ENCODE measurements at places on chromosomes 2 and 18.
A peak's percentile ranks its signal among the peaks of the same experiment; 100 is the strongest.

- no peak for DNase-seq
Observed at GRCh38 chr2:105274046-105274445, 32.5 kb downstream of the GPR45 start.

DNA sequence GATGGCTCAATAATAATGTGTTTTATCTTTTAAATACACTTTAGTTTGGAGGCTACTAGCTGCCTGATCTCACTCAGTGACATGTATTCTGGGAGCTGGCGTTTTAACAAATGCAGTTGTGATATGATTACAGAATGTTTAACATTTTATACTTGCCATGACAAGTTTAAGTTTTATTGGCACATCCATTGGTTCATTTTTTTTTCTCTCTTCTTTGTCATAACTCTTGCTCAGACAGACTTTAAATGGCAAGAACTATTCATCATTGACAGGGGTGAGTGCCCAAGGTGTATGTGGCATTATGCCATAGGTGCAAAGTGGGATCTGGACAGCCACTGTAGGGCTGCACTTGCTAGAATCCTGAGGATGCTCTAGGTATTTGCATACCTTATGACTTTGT is 72.1 kb upstream of the MYL1 start:
- DNase-seq = no peak

GRCh38 chr2:26064846-26065245 is 31.0 kb downstream of the RAB10 start:
- no peak for DNase-seq

DNA sequence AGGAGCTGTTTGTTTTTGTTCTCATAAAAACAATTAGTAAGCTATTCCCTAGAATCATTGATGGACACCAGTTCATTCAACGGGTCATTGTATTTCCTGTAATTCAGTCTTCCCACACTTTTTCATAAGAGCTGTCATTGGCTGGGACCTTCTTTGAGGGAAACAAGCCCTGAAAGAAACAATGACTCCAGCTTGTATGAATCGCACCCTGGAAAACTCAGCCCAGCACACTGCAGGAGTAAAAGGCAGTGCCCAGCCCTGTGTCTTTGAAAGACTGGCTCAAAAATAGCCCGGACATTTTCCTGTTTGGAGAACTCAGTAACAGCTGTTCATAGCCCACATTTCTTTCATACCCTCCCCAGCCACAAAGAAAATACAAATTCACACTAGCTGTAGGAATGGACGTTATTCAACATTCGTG is 81.5 kb downstream of the NCKAP5 start:
- DNase-seq = no peak

DNA sequence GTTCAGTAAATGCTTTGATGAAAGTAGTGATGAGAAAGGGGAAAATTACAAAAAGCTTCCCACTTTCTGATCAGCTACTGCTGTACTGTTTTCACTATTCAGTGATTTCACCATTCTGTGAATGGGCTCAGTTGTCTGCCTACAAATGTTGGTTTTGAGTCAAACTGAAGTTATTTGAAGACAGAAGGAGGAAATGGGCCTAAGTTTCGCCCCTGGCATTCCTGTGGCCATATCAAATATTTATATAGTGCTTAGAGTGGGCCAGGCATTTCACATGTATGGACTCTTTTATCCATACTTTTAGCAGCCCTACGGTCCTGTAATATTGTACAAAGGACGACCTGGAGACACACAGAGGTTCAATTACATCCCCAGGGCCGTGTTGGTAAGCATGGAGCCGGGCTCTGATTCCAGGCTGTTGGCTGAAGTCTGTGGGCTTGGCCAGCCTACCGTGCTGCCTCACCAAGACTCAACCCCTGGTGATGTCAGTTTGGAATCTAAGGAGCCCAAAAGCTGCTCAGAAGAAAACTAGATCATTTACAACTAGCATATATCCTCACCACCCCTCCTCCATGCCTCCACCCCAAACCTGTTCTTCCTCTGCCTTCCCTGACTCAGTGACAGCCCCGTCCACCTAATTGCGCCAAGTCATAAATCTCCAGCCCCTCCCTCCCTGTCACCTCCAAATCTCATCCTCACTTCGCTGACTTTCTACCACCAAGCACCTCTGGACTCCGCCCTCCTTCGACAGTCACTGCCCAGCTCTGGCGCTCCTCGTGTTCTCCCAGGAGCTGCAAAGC is 10.1 kb upstream of the GRHL1 start:
- DNase-seq = peak; percentile 37

GRCh38 chr2:140814141-140814540 is 1316.7 kb downstream of the LRP1B start:
- DNase-seq = no peak

DNA sequence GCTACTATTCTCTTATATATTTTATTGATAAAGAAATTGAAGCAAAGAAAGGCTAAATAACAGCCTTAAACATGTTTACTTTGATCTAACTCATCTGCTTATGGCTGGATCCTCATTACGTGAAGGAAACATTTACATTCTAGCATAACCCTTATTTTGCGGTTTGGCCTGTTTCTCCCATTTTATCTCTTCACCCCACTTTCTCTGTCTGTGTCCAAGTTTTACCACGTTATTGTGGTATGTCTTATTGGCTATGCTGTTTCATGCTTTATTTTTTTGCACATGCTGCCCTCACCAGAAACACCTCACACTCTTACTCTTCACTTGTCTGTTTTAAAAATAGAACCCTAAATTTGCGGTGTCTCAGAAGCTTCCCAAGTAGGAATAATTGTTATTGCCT is 78.5 kb downstream of the RPIA start:
- DNase-seq = no peak

GRCh38 chr2:32623311-32623706 is 4.5 kb upstream of the TTC27 start:
- no peak for DNase-seq

- DNase-seq = no peak
Observed at GRCh38 chr2:55152475-55153412, 79.3 kb downstream of the CLHC1 start.

GRCh38 chr2:230012267-230012884 is 56.3 kb downstream of the SLC16A14 start:
- DNase-seq = no peak

DNA sequence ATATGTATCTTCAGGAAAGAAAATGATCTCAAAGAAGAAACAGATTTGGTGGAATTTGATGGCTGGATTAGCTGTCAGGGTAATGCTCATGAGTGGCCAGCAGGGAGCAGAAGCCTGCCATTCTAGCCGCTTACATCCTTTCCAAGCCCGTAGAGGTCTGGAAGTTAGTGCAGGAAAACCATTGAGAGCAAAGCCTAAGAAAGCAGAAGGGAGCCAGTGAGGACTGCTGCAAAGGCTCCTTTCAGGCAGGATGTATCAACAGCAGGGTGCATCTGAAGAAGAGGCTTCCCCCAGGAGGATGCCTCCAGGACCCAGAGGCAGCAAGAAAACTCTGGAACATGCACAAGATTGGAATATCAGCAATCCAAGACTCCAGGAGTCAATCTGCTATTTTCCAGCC is 22.9 kb upstream of the LBH start:
- DNase-seq = peak; percentile 92

- no peak for DNase-seq
Observed at GRCh38 chr2:107811411-107811810, 15.3 kb upstream of the RGPD4 start.

- no peak for DNase-seq
Observed at GRCh38 chr2:118582058-118582457, 265.4 kb downstream of the EN1 start.

DNA sequence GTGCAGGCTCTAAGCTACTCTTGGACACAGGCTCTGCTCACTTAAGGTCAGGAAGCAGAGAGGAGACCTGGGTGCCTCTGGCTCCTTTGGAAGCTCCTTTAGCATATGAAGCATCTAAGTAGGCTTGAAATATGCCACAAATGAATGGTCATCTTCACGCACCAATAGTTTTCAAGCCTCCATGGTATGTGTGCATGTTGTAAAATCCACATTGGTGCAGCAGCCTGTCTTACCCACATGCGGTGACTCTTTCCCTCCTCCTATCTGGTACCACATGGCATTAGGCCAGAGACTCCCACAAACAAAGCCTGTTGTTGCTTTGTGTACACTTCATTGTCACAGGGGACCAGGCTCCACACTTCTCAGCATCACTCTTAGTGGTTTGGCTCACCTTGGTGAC is 442.2 kb upstream of the RAB12 start:
- no peak for DNase-seq

DNA sequence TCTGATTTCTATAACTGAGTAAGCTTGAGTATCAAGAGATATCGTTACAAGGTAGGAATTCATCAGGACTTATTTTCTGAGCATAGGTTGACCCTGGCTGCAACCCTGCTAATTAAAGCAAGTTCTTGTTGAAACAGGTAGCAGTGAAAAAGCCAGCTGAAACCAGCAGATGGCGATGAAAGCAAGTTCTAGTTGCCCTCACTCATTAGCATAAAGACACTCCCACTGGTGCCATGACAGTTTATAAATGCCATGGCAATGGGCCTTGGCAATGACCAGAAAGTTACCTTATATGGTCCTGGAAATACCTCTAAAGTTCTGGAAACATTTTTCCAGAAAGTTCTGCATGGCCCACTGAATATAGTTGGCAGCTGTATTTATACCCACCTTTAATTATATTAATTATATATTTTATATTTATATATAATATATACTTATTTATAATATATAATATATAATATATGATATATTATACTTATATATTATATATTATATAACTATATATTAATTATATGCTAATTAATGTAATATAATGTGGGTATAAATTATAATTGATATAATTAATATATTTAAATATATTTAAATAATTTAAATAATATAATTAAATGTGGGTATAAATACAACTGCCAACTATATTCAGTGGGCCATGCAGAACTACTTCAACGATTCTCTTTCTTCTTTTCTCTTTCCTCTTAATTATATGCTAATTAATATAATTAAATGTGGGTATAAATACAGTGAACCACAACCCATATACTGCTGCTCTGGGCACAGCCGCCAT is 188.0 kb downstream of the CDH7 start:
- peak; percentile 89 for DNase-seq

DNA sequence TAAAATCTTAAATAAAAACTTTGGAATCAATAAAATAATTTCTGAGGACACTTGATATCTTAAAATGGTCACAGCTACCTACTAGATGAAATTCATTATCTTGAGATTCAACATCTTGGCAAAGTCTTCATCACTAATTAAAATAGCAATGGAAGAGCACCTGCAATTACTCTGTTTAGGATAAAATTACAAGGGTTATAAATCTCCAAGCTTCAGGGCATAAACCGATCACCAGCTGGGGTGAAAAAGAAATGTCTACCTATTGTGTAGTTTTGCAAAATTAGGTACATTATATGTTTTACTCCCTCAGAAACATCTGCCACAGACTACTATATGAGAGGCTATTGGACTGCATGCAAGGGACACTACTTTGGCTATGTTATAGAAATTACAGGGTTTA is 327.1 kb downstream of the CCDC178 start:
- no peak for DNase-seq

DNA sequence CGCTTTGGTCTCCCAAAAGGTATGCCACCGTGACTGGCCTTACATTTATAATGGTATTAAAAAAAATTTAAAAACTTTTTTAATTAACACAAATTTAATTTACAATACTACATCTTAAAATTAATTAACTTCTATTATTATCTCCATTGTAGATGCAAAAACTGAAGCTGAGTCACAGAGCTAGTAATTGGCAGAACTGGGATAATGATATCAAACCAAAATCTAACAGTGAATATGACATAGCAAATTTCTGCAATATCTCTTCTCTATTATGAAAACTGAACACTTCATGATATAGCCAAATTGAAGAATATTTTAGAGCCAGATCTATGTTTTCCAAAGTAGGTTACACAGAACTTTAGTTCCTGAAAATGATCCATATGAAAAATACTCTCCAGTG is 66.4 kb upstream of the CHAC2 start:
- DNase-seq = no peak

DNA sequence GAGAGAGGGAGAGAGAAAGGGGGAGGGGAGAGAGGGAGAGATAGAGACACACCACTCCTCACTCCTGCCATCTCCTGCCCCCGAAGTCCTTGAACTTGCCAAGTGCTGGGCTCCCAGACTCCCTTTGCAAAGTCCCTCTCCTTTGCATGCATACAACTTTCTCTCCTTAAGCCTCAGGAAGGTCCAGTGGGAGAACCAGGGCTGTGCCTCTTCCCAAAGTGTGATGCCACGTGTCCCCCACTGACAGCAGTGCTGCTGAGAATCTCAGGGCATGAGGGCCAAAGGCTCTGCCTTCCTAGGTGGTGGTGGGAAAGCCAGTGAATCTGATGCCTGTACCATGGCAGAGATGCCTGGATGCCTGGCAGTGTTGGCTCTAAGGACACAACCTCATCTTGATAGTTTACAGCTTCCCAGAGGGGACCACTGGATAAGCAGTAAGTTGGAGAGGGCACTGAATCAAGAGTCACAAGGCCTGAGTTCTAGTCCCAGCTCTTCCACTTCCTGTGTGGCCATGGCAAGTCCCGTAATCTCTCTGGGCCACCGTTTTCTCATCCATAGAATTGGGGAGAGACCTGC is 103.4 kb downstream of the CLIP4 start:
- DNase-seq = no peak

DNA sequence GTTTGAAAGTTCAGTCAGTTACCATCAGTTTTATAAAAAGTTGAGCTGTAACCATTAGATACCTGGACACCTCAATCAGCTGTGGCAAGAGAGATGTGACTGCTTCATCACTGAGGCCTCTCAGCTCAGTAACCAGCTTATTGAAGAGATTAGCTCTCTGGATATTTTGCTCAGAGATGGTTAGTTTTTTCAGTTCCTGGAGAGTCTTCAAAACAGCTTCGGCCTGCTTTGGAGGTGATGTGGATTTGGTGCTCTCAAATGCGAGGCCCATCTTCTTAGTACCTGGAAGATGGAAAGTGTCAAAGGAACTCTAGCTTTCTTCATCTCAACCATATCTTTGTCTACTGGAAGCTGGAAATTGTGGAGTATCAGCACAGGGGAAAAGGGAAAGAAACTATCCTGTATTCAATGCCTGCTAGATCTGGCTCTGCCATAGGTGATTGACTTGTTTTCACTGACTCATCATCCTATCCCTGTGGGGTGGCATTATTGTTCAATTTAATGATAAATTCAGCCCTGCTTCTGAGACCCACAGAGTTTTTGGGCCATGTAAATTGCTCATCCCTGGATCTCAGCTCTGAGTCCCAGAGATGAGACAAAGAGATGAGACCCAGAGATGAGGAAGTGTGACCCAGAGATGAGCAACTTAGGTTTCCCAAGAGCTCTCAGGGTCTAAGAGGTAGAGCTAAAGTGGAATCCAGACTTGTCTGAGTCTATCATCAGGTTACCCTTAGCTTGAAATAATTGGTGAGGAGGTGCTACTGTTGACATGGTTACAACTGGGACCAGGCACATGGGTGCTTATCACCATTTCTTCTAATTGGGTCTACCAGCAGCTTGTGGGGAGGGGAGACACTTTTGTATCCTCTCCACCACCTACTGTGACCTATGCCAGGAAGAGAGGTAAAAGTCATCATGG is 10.4 kb downstream of the APOB start:
- no peak for DNase-seq

- peak; percentile 12 for DNase-seq
Observed at GRCh38 chr2:126827371-126827770, 71.3 kb upstream of the TEX51 start.

Data from GM23338 (cell line).